HFFc6 (cell line): ENCODE measurements at places on chromosomes 4 and X.

- peak; percentile 62 for DNase-seq
These were observed 27.1 kb upstream of the MAP9 start for GRCh38 chr4:155403886-155404285.

DNA sequence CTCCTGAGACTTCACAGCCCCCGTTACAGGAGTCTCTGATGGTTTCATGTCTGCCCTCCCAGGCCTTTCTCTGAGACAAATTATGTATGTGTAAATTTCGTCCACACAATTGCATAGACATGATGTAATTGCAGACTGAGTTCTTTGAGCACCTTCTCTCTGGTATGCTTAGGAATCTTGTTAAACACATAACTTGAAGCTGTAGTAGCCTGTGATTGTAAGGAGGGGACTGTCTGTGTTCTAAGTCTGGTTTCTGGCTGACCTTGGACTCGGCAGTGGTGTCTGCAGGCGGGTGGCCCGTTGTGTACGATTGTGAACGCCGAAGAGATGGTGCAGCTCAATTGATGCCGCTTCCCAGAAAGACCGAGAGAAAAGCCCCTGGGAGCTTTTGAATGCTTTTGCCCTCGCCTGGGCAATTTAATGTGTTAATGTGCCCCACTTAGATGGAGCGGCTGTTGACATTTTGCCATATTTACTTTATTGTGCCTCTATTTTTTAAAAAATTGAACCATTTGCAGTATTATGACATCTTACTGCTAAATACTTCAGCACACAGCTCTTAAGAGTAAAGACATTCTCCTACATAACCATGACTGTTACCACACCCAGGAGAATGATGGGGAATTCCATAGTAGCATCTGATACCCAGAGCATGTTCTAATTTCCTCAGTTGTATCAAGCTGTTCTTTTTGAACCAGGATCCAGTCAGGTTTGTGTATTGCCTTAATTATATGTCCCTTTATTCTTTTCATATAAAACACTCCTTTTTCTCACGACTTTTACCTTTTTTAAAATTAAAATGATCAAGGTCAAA is 58.4 kb upstream of the TADA2B start:
- no peak for DNase-seq

DNA sequence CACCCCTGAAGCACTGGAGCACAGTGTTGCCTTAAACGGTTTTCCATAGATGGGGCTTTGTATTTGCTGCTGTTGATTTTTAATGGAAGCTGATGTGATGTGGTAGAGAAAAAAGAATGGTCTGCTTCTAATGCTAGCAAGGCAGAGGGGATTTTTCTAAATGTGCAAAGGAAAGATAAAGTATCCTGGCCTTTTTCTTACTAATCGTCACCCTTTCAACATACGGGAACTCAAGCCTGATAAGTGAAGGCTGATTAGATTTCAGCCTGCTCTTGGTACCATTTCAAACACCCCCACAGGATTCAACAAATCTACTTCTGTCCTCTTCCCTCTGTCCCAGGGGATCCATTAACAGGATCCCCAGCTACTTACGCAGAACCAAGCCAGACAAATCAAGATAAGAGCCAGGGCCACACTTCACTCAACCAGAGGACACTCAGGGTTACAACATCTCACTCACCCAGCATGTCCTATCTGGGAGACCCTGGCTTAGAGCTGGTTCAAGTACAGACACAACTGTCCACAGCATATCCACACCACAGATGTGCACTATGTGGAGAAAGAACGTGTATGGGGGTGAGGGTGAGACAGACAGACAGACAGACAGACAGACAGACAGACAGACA is 180.0 kb downstream of the SH3KBP1 start:
- no peak for DNase-seq

DNA sequence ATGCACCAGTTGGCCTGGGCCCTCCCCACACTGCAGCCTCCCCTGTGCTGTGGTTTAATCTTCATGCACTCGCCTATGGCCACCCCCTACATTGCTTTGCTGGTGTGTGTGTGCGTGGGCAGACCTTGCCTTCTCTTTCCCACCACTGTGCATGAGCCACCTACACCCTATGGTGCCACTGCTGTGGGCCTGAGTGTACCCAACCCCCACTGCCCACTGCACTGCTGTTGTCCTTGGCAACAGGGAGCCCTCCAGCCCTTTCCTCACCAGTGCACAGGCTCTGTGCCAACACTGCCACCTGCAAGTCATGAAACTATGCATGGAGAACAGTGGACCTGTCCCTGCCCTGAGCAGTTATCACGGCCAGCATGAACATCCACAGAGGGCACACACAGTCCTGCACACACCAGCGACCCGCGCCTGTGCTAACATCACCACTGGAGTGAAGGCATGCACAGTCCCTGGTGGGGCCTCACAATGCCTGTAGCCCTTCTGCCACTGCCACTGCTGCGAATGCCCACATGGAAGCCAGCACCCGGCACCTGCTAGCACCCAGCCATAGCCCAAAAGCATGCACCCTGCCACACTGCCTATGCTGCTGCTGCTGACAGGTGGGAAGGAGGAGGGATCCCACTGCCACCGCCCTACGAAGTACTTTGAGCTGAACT is 237.8 kb upstream of the ARSJ start:
- no peak for DNase-seq

DNA sequence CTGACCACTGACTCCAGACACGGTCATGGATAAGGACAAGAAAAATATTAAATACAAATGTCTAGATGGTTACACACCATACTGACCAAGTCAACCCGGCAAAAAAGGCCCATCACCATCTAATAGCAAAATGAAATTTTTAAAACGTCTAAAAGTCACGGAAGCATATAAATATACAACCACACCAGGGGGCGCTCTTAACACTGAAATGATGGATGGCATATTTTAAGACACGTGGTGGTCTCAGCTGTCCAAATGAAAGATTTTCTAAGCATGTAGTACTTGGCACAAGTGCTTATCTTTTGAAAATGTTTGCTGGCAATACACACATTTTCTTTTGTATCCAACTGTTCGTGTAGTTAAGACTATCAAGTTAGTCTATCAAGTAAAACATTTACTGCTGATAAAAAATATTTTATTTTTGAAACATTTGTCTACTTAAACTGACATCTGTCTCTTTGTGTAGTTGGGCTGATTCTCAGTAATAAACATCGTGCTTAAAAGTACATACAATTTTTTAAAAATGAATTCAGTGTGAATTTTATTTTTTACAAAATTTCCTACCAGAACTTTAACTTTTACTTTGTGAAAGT is 64.6 kb downstream of the COX7B2 start:
- DNase-seq, result peak; percentile 17

DNA sequence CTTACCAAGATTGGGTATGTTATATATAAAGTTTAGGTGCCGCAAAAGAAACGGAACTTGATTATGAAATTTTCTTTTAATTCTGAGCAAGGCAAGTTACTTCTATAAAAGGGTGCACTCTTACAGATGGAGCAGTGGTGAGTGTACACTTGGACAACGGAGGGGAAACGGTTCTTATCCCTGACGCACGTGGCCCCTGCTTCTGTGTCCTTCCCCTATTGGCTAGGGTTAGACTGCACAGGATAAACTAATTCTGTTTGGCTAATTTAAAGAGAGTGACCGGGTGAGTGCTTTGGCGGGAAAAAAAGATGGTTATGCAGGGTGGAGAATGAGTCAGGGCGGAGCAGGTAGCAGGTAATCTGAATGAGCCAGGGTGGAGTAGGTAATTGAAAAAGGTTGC is 149.5 kb downstream of the GC start:
- no peak for DNase-seq

- no peak for DNase-seq
These were observed 1.5 kb downstream of the MSANTD1 start for GRCh38 chr4:3250438-3250955.

DNA sequence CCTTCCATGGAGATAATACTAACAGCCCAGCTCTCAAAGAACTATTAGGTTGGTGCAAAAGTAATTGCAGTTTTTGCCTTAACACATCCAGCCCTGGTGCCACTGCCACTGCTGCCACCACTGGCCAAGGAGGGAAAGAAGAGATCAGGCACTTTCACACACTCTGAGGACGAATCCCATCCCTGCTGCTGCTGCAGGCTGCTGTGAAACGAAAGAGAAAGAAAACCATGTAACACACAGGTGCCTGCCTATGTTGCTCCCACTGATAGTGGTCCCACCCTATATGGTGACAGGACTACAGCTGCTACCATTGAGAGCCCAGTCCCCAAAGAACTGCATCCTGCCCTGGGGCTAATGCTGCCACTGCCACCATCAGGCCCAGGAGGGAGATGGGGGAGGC is 35.1 kb downstream of the TMLHE start:
- no peak for DNase-seq

- no peak for DNase-seq
These were observed 348.5 kb downstream of the INPP4B start for GRCh38 chr4:142497606-142498005.

DNA sequence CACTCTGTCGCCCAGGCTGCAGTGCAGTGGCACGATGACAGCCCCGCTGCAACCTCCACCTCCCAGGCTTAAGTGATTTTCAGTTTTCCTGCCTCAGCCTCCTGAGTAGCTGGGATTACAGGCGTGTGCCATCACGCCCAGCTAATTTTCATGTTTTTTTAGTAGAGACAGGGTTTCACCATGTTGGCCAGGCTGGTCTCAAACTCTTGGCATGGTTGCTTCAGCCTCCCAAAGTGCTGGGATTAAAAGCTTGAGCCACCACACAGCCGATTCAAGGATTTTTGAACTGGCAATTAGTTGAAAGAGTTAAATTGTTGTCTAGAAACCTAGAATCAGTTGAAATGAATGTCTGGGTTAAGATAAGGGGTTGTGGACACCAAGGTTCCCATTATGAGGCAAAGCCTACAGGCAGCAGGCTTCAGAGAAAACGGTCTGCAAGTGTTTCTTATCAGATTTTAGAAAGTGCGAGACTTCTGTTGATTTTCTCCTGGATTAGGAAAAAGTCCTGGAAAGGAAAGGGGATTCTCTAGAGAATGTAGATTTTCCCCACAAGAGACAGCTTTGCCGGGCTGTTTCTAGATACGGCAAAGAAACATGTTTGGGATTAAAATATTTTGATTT is 8.3 kb upstream of the CCNI start:
- no peak for DNase-seq

GRCh38 chr4:8402640-8403039 is 37.9 kb downstream of the ACOX3 start:
- DNase-seq, result no peak

- no peak for DNase-seq
These were observed 1506.0 kb downstream of the PCDH7 start for GRCh38 chr4:32226204-32226603.

DNA sequence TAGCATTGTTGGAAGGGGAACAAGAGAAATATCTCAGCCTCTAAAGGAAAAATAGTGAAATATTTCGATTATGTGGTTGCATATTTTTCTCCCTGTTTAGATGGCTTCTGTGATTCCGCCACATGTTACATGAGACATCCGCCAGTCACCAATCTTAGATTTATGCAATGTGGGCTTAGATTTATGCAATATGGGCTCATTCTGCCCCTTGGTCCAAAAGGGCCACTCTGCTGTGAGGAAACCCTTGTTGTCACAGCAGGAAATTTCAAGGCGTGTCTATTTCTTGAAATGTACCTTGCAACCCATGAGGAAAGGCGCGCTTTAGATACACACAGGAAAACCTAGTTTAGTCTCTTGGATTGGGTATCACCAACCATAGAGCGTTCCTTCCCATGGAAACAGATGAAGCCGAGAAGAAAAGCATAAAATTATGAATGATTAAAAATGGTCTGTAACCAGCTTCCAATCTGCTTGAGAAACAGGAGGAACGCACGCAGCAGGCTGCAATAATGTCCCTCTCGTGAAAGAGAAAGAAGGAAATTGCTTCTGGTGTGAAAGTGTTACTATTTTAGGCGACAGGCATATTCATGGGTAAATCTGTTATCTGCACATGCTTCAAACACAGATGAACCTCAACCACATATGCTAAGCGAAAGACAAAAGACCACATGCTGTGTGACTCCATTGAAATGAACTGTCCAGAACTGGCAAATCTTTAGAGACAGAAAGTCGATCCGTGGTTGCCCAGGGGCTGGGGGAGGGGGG is 3.7 kb downstream of the RS1 start:
- no peak for DNase-seq
